ENCODE measurements at places on chromosomes 3 and 15.

GRCh38 chr15:43383070-43383469 is 12.2 kb downstream of the TUBGCP4 start:
- no peak for DNase-seq

DNA sequence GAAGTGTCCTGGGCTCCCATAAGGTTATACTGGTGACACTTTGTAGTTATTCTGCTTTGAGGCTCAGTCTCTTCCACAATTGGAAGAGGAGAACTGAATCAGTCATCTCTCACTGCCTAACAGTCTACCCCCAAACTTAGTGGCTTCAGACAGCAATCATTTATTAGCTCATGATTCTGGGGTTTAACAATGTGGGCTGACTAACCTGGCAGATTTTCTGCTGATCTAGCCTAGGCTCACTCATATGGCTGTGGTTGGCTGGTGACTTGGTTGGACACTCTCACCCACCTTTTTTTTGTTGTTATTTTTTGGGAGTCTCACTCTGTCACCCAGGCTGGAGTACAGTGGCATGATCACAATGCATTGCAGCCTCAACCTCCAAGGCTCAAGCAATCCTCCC is 7.1 kb downstream of the GPD1L start:
- DNase-seq = no peak

DNA sequence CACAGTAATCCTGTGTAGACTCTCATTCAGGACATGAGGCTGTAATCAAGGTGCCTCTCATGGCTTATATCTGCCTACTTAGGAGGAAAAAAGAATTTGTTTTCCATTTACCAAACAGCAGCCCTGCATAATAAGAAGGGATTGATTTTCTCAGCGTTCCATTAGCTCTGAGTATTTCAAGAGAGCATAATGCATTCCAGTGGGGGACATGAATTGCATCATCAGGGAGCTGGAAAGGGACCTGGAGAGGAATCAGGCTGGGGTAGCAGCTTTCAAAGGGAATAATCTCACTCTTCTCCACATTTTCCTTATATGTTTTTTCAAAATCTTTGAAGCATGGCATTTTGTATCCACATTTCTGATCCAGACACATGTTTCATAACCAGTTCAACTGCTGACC is 150.6 kb upstream of the ANKRD28 start:
- no peak for DNase-seq

DNA sequence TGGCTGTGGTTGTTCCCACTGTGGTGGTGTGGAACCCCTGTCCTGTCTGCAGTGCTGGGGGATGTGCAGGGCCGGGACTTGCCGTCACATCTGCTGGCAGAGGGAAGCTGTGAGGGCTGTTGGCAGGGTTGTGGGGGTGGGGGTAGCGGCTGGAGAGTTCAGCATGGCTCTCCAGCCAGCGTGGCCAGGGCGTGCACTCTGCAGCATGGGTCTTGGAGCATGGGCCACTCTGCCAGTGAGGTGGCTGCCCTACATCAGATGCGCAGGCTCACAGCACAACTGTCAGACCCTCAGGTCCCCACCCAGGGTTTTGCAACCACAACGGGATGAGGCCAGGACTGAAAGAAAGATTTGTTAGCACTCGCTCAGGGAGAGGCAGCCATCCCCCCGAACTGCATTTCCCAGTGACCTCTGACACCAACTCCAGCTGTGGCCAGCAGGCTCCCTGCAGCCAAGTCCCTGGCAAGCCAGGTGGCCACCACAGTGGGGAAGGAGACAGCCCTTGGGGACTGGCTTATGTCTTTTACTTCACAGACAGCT is 237.7 kb upstream of the LYSMD4 start:
- DNase-seq = no peak

DNA sequence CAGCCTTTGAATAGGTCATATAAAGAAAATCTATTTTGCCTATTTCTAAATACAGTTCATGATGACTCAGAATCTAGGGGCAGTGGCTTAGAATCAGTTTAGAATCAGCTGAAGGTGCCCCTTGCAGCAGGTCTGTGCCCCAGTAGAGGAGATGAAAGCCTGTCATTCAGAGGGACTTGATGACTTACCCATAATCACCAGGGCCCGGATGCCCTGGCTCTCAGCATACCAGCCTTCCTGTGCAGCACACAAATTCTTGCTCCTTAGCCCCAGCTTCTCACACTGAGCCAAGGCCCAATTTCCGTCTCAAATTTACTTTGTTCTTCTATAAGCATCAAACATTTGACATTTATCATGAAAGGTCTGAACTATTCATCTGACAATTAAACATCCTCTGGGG is 83.2 kb upstream of the EOMES start:
- DNase-seq = no peak

Measured in iPS-NIHi11 (cell line).